ENCODE measurements at places on chromosomes 16 and 17. TPM values are rescaled to one million over a fixed set of nuclear protein-coding genes. Genes with fewer than 3 reads are reported as not detected.

DNA sequence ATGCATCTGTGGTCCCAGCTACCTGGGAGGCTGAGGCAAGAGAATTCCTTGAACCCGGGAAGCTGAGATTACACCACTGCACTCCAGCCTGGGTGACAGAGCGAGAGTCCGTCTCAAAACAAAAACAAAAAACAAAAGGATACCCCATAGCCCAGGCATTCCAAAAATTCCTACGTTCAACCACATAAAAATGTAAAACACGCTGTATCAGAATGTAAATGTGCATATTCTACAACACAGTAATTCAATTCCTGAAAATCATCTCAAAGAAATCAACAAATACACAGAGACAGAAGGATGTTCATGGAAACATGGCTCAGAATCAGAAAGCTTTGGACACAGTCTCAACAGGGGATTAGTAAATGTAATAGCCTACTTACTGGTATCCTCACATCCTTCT is 33.0 kb downstream of the COG7 start:
- DNase-seq: no peak

GRCh38 chr16:54361246-54361645 is 74.7 kb upstream of the IRX3 start:
- DNase-seq: no peak

The CETP gene
- 0.84 TPM for total RNA-seq

The DNAH3 gene
- not detected for total RNA-seq

DNA sequence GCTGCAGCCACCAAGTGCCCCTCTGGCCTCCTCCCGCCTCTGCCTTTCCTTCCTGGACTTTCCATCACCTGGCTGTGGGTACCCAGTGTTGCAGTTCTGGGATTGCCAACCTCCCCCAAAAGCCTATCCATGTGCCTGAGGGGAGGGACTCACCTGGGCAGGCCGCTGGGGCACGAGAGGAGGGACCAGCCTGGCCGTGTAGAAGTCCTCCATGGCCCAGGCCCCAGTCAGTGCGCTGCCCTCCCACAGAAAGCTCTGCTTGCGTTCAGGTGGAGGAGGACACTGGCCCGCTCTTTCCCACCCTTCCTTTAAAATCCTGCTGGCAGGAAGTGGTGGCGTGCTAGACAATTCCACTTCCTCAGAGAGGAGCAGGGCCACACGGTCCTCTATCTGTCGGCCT is 14.2 kb downstream of the SLX4 start:
- DNase-seq: no peak

- no peak for DNase-seq
Measured at GRCh38 chr17:50114849-50115357, 15.1 kb downstream of the SAMD14 start.

DNA sequence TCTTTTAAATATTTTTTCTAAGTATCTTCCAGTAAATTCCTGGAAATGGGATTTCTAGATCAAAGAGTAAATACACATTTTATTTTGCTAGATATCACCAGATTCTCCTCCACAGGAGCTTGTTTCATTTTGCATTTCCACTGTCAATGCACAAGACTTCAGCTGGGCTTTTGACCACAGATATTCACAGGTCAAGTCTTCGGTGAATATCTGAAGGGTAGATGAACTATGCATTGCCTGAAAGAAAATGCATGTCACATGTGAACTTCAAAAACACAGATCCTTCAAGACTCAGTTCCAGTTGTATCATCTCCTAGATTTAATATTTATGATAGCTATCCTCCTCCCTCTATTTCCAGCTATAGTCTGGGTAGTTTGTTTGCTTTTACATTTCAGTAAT is 963.6 kb upstream of the GOT2 start:
- no peak for DNase-seq

The ABCA6 gene
- 311 TPM for total RNA-seq

- DNase-seq: no peak
Measured at GRCh38 chr17:31538080-31538762, 146.7 kb downstream of the RAB11FIP4 start.

DNA sequence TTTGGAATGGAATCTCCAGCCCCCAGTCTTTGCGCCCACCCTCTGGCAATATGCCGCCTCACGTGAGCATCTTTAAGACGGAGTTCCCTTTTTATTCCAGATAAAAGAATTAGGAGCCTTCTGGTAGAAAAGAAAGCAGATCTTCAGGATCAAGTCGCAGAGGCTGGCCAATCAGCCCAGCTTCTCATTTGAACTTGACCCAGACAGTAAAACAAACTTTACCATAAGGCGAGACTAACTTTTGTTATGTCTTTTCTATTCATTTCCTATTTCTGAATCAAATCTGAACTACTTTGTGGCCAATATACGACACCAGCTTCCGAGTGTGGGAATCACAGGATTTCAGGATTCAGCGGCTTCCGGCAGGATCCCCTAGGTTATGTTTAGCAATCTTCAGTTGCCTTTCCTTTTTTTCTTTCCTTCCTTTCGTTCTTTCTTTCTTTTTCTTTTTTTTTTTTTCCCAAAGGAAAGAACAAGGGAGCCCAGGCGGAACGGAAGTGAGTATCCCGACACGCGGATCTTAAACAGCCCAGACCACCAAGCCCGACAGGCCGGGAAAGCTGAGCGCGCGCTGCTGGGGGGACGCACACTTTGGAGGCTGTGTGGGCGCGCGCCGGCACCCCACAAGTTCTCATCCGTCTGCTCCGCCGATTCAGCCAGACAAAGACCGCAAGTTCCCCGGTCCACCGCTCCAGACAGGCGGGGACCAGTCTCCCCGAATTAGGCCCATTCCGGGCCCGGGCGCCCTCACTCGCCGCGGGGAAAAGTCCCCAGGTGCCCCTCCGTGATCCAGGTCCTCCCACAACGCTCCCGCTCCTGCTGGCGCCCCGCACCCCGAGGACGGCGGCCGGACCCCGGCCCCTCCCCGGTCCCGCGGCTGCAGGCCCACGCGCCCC is 633 bp downstream of the TBC1D16 start:
- no peak for DNase-seq

GRCh38 chr17:5672141-5672540 is 87.8 kb upstream of the NLRP1 start:
- no peak for DNase-seq

The C1QTNF1 gene
- total RNA-seq: 438 TPM

The SSTR5 gene
- not detected for total RNA-seq

DNA sequence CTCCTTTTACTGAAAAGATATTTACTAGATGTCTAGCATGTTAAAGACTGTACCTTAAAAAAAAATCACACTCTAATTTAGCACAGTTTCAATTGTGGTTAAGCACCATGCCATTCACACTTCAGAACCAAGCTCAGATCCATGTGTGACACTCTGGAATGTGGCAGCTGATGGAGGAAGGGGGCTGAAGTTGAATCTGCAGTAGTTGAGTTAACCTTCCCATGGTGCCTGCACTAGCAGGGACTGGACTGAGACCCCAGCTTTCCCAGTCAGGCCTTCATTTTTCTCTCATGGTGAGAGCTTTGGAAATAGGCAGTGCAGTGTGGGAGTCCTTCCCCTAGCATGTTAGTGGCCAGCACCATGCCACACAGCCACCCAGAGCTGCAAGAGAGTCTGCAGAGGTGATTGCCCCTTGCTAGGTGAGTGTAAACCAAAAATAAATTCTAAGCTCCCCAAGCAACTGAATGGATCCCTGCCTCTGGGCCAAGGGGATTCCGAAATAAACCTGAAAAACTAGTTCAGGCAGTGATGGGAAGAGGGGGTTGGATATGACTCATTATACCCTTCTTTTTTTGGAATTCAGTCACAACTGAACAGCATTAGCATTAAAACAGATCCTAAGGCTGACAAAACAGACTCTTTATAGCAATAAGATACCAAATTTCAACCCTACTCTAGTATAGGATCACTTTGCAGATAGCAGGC is 208.5 kb downstream of the WWOX start:
- no peak for DNase-seq

The DNASE1L2 gene
- not detected for total RNA-seq

- DNase-seq: no peak
Measured at GRCh38 chr16:88730632-88731607, 24.6 kb downstream of the CTU2 start.

DNA sequence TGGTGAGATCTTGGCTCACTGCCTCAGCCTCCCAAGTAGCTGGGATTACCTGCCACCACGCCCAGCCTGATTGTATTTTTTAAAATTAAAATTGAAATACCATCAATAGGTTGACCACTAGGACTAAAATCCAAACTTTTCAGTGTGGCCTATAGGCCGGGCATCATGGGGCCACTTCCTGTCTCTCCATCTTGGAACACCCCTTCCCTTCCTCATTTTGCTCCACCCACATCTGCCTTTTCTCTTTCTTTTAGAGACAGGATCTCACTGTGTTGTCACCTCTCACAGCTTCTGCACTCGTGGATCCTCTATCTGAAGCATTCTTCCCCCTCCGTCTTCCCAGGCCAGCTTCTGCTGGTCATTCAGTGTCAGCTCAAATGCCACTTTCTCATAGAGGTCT is 57.0 kb downstream of the BMERB1 start:
- no peak for DNase-seq

DNA sequence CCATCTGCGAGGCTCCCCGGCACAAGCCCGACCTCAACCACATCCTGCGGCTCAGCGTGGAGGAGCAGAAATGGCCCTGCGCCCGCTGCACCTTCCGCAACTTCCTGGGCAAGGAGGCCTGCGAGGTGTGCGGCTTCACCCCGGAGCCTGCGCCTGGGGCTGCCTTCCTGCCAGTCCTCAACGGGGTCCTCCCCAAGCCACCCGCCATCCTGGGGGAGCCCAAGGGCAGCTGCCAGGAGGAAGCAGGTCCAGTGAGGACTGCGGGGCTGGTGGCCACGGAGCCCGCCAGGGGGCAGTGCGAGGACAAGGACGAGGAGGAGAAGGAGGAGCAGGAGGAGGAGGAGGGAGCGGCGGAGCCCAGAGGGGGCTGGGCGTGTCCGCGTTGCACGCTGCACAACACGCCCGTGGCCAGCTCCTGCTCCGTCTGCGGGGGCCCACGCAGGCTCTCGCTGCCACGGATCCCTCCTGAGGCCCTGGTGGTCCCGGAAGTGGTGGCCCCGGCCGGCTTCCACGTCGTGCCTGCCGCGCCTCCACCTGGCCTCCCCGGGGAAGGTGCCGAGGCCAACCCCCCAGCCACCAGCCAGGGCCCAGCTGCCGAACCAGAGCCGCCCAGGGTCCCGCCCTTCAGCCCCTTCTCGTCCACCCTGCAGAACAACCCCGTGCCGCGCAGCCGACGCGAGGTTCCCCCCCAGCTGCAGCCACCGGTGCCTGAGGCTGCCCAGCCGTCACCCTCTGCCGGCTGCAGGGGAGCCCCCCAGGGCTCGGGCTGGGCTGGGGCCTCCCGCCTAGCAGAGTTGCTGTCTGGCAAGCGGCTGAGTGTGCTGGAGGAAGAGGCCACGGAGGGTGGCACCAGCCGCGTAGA is 13.1 kb upstream of the PRR35 start:
- DNase-seq: no peak

- peak; percentile 58 for DNase-seq
Measured at GRCh38 chr16:68264128-68265077, at the start of gene SLC7A6. SLC7A6 (plus strand) TSS chr16:68264526; CDS start chr16:68274727, 10,201 bp downstream.

GRCh38 chr17:39196808-39197291 is 619 bp downstream of the CACNB1 start:
- no peak for DNase-seq
